ENCODE measurements at places on chromosomes 16 and 17.
A peak's percentile ranks its signal among the peaks of the same experiment; 100 is the strongest.

GRCh38 chr16:52436339-52437276 is 110.3 kb downstream of the TOX3 start:
- DNase-seq, result no peak

- DNase-seq, result no peak
These were observed 52.0 kb downstream of the SREBF1 start for GRCh38 chr17:17784657-17785267.

DNA sequence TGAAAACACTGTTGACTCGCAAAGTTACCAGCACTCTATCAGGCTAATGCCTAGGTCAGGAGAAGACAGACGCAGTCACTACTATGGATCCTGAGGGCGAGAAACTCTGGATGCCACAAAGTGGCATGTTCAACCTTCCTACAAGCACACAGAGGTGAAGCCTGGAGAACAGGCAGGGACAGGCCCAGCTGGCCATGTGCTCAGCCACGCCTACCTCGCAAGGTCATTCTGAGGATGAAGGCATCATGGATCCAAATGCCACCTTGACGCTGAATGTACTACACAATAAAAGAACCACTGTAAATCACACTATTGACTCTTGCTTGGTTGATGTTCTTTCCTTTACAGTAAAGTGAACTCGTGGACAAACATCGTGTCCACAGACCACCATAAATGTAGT is 85.8 kb downstream of the ANKRD11 start:
- no peak for DNase-seq

GRCh38 chr17:65750166-65750565 is 188.7 kb upstream of the AXIN2 start:
- no peak for DNase-seq

DNA sequence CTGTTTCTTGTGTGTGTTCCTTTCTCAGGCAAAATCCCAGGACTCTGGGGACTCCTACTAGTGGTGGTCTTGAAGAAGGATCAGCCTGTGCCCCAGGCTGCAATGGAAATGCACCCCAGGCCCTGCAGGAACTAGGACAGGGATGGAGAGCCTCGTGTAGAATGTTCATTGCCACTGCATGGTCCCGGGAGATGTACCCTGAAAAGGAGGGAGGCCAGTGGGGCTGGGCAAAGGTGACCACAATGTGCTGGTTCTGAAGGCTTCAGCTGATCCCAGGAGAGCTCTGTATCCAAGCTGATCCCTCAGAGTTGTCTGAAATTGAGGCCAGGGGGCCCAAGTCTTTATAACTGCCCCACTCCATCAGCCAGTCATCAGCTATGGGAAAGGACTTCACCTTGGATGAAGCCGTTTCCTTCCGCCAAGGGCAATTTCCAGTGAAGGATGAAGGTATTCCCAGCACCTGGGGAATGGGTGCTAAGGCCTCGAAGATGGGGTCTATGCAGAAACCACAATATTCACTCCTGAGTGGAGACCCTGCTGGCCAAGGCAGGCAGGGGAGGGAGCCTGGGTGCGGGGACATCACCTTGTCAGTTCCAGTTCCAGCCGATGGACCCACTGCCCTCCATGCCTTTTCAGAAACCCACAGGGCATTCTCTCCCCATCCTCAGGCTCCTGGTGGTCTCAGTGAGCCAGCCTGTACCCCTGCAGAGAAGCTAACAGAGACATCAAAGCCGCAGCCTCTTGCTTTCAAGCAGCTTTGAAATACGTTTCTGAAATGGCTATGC is 59.9 kb upstream of the CDH5 start:
- DNase-seq, result no peak

DNA sequence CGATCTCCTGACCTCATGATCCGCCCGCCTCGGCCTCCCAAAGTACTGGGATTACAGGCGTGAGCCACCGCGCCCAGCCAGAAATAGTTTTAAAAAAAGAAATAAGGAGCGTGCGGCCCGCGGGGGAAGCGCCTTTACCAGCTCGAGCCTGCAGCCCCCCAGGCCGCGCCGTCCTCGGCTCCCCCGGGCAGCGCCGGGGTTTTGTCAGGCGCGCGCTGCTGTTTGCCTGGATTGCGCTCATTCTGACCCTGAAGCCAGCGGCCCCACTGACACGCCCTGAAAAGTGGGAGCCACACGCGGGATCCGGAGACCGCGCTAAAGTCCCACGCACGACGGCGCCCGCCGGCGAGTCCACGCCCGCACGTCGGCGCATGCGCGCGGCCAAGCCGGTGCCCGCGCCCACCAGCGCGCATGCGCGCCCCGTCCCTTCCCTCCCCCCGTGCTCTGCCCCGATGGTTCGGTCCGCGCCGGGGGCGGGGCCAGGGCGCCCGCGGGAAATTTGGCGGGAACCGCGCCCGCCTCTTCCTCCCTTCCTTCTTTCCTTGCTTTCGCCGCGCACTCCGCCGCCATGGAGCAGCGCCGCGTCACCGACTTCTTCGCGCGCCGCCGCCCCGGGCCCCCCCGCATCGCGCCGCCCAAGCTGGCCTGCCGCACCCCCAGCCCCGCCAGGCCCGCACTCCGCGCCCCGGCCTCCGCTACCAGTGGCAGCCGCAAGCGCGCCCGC is at the start of gene CDT1:
Gene CDT1 (plus strand): TSS at position 526 of the 724 bp plus-strand sequence. CDS start 43 bp downstream, at position 569.
- peak; percentile 83 for DNase-seq

- DNase-seq, result no peak
These were observed 5.2 kb downstream of the NAGLU start for GRCh38 chr17:42541041-42541833.

DNA sequence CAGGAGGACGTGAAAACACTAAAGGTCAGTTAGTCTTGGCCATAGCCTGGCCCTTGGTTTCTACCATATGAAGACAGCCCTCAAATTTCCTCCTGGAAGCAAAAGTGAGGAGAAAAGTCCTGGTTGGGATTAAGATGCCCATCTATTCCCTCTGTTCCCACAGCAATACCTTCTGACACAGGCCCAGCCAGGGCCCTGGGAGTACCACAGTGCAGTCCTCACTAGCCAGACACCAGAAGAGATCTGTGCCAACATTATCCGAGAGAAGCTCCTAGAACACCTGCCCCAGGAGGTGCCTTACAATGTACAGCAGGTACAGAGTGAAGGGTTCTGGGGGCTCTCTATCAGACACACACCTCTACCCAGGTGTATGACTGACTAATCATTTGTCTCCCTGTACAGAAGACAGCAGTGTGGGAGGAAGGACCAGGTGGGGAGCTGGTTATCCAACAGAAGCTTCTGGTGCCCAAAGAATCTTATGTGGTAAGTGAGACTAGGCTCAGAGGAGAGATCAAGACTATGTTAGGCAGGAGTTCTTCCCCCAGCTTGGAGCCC is 4.1 kb downstream of the ERAL1 start:
- no peak for DNase-seq

DNA sequence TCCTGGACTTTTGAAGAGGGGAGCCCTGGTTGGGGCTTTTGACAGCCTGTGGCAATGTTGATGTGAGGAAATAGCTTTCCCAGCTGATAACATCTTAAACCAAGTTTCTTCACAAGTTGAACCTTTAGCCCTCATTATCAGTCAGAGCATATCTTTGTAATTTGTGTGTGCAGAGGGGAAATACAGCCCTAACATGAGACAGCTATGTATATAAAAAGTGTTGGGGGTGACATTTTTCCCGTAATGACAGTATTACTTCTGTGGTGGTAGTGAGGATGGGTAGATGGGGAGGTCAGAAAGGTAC is 221.1 kb downstream of the FTO start:
- no peak for DNase-seq

All from activated CD4-positive, alpha-beta T cell treated with anti-CD3 and anti-CD28 coated beads for 24 hours (primary cell).